Dermis blood vessel endothelial cell (primary cell): ENCODE measurements at places on chromosomes 7 and 10. TPM values are rescaled to one million over a fixed set of nuclear protein-coding genes. Genes with fewer than 3 reads are reported as not detected.

DNA sequence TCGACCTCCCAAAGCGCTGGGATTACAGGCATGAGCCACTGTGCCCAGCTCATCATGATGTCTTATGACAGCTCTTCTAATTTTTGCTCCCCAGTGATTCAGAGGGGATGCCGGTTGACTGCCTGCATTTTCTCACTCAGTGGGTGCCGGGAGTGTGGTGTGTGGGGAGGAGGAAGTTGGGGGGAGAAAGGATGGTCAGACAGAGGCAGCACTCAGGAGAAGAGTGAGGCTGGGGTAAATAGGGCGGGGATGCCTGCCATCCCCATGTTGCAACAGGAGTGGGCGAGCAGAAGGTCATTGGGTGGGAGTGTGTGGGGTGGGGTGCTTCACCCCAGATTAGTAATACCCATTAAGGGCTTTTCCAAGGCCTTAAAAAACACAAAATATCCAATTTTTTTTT is 3.5 kb upstream of the CCL24 start:
- DNase-seq, result no peak

DNA sequence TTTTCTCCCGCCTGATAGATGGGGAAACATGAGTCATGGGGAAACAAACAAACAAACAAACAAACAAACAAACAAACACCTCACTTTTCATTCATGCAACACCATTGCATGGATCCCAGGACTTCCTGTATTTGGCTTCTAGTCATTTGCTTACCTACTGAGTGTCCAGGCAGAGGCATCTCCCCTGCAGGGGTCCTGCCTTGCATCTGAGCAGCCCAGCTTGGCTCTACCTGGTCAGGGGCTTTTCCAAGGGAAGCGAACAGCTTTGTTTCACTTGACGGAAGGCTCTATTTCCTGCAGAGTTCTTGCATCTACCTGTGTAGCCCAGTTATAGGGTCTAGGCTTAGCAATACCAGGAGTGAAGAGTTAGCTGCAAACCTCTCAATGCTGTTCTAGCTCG is 374.2 kb downstream of the GATA3 start:
- no peak for DNase-seq

GRCh38 chr10:118901380-118901779 is 128.1 kb upstream of the NANOS1 start:
- DNase-seq, result no peak

GRCh38 chr10:128475686-128476367 is 349.6 kb upstream of the MKI67 start:
- no peak for DNase-seq

- no peak for DNase-seq
Measured at GRCh38 chr10:49328401-49329145, 29.6 kb downstream of the C10orf71 start.

DNA sequence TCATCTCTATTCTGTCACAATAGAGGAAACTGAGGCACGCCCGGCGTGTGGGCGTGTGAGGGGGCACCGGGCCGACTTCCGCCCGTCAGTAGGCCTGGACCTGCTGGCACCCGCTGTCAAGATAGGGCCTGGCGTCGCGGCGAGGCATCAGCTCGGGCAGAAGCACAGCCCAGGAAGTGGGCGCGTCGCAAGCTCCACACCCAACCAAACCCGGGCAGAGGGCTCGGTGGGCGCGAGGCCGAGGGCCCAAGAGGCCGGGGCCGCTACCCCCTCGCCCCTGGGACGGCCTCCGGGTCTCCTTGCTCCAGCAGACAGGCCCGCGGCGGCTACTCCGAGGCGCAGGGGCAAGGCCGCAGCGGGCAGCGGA is 91.2 kb downstream of the SPAG6 start:
- no peak for DNase-seq

Gene CPN1
- total RNA-seq, result not detected in 2 replicates

- DNase-seq, result no peak
Measured at GRCh38 chr10:19579761-19580545, 236.3 kb upstream of the PLXDC2 start.

DNA sequence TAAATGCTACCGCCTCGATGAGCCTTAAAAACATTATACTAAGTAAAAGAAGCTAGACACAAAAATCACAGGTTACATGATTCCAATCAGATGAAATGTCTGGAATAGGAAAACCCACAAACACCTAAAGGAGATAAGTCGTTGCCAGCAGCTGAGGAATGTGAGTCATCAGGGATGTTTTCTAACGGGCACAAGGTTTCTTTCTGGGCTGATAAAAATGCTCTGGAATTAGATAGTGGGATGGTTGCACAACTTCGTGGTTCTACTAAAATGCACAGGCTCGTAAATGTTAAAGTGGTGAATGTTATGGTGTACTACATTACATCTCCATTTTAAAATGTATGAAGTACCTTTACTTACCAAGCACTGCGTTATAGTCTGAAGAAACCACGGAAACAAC is 9.7 kb downstream of the ABLIM1 start:
- DNase-seq, result peak; percentile 71
